ENCODE measurements at places on chromosomes 16 and 17.

GRCh38 chr17:69851736-69852135, 223.3 kb upstream of the KCNJ16 start:
- DNase-seq, result no peak

GRCh38 chr16:4313563-4314531, 2.0 kb upstream of the GLIS2 start:
- DNase-seq, result no peak

- no peak for DNase-seq
Measured at GRCh38 chr17:57465610-57466009, 209.3 kb downstream of the MSI2 start.

GRCh38 chr16:19700319-19700781, 17.7 kb downstream of the KNOP1 start:
- no peak for DNase-seq

DNA sequence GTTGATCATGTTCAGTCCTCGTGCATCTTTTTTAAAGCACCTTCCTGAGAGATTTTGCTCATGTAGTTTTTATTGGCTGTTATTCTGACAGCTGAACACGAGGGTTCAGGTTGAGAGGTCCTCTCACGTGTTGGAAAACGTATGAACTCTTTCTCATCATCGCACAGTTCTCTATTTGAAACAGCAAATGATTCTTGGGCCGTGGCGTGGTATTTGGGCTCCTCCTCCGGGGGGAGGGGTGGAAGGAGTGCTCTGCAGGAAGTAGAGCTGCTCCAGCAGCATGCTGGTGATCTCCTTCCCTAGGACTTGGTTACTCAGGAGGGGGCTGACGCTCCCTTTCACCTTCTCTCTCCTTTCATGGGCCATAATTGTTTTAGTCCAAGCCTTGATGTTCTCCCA, 70.4 kb downstream of the KSR1 start:
- no peak for DNase-seq

GRCh38 chr17:53633856-53634255, 188.9 kb upstream of the KIF2B start:
- DNase-seq, result no peak

GRCh38 chr16:84965428-84966415, 45.6 kb downstream of the ZDHHC7 start:
- no peak for DNase-seq

GRCh38 chr16:3023415-3023668, 400 bp downstream of the HCFC1R1 start:
- no peak for DNase-seq

DNA sequence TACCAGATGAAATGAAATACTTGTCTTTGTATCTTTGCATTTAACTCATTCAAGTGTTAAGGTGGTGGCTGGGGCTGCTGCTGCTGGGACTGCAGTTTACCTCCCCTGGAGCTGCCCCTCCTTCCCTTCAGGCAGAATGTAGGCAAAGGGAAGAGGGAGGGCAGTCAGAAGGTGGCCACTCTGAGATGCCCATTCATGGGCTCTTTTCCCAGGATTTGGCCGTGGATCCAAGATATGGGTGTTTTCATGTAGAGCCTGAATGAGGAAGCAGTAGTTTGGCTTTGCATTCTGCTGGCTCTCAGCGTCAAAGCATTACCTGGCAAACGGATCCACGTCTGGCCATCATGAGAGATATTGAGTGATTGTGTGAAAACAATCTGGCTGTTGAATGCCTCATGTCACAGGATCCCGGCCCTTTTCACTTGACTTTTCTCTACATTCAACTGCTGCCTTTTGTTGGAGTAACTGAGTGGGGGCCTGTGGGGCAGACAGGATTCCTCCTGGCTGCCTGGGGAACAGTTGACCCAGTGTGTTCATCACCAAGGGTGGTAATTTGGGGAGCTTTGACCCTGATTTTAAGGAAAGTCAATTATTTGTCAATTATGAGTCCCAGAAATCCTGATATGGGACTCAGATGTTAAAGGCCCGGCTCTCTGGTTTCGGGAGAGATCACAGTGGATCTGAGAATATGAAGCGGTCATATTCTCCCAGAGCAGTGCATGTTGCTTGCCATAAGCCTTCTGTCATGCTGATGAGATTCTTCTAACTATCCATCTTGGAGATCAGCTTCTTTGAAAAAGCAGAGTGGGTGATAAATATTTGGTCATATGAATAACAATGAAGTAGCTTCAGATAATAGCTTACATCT, 236.8 kb downstream of the IRX3 start:
- no peak for DNase-seq

DNA sequence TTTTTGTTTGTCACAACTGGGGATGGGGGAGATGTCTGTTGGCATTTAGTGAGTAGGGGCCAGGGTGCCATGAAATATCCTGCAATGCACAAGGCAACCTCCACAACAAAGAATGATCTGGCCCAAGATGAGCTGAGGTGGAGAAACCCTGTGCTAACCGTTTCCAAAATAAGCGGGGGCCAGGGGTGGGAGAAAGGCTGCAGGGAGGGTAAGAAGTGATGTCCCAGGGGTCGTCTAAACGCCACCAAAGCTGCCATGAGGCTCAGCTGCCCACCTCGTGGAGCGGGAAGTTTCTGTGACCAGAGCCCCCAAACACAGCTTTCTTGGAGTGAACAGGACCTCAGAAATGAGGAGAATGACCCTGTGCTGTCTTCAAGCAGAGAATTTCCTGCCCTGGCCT, 76.5 kb upstream of the CDH5 start:
- DNase-seq, result no peak

DNA sequence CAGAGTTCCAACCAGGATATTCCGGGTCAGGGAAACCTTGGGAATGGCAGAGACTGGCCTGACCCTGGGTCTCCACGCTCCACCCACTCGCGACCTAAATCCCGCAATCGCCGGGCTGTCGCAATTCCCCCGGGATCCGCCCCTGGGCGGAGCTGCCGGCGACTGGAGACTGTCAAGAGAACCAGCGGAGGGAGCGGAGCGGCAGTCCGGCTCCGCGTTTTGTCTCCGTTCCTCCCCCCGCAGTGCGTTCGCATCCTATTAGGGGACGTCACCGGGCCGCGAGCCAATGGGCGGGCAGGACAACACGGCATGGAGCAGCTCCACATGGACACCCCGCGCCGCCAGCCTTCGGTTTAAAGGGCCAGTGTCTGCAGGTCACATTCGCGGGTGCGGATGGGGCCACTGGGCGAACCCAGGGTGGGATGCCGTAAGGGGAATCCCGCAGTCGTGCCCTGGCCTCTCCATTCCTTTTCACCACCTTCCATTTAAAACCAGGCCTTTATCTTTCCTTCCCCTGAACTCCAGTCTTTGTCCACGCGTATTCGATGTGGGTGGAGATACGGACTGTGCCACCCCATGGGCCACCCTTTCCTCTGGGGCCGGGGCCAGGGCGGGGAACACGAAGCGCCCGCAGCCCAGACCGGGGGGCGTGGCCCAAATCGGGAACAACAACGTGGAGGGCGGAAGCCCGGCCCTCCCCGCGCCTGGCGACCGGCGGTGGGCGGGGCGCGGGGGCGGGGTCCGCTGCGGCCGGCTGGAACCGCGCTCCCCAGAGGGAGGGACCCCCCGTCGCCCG, 764 bp upstream of the MNT start:
- peak; percentile 95 for DNase-seq

DNA sequence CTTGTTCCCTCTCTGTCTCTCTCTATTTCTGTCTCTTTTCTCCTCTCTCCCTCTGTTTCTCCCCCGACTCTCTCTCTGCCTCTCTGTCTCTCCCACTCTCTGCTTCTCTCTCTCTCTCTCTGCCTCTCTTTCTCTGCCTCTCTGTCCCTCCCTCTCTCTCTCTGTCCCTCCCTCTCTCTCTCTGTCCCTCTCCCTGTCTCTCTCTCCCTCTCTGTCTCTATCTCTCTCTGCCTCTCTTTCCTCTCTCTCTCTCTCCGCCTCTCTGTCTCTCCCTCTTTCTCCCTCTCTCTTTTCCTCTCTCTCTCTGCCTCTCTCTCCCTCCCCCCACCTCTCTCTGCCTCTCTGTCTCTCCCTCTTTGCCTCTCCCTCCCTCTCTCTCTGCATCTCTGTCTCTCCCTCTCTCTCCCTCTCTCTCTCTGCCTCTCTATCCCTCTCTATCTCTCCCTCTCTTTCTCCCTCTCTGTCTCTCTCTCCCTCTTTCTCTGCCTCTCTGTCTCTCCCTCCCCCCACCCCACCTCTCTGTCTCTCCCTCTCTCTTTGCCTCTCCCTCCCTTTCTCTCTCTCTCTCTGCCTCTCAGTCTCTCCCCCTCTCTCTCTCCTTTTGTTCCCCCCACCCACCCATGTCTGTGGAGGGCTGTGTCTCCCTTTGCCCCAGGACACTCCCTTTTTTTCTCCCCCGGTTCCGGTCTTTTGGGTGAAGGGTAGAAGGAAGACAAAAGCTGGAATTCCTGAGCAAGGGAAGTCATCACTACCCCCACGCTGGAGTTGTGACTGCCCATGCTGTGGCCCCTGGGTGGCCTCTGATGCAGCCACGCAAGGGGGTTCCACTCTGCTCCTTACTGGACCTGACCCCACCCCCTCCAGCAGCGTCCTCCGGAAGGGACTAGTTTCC, 27.1 kb upstream of the MGAT5B start:
- DNase-seq, result no peak

- DNase-seq, result no peak
Measured at GRCh38 chr16:58459344-58460218, 40.4 kb upstream of the NDRG4 start.

DNA sequence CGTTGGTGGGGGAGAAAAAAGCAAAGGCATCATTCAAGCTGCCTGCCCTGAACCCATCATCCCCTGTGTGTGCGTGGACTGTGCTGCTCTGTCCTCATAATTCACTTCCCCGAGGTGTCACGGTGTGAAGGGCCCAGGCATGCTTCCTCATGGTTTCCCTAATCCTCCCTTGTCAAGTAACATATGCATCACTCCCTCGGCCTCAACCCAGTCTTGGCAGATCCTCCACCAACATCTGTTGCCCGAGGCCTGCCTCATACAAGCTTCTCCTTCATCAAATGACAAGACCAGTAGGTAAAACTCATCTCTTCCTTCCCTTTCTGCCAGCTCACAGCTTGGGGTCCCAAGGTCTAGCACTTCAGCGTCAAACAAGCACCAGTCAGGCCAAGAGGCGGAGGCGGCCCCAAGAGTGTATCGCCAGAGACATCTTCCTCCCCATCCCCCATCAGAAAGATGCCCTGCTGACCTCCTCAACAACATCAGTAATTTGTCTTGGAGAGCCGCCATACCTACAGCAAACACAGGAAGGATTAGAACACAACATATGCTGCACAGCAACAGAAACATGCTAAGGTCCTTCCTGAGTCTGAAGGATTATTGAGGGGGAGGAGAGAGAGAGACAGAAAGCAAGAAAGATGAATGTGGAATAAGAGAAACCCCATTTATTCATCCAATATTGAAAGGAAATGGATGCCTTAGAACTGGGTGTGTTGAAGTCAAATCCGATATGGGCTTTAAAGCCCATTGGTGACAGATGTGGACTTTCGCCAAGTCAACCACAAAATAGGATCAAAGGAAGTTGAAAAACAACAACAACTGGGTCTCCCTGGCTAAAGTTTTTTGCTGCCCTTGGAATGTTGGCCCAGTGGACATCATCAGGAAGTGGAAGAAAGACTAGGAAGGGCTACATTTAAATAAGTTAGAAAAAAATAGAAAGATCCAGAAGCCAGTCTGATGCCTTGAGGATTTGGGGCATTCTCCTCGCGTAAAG, 38.4 kb downstream of the SOX9 start:
- DNase-seq, result no peak

DNA sequence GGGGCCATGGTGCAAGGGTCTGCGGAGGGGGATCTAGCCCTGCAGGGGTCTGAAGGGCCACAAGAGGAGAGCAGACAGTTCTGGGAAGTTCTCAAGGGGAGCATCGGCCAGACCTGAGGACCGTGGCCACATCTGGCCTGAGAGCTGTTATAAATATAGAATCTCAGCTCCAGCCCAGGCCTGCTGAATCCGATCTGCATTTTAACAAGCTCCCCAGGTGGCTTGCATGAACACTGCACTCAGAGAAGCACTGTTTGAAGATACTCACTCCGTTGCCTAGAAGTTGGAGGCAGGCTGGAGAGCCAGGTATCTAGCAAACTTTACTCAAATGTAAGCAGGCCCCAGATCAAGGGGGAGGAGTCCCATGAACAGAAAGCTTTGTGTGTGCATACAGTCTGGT, 61.3 kb downstream of the NKD1 start:
- DNase-seq, result no peak

DNA sequence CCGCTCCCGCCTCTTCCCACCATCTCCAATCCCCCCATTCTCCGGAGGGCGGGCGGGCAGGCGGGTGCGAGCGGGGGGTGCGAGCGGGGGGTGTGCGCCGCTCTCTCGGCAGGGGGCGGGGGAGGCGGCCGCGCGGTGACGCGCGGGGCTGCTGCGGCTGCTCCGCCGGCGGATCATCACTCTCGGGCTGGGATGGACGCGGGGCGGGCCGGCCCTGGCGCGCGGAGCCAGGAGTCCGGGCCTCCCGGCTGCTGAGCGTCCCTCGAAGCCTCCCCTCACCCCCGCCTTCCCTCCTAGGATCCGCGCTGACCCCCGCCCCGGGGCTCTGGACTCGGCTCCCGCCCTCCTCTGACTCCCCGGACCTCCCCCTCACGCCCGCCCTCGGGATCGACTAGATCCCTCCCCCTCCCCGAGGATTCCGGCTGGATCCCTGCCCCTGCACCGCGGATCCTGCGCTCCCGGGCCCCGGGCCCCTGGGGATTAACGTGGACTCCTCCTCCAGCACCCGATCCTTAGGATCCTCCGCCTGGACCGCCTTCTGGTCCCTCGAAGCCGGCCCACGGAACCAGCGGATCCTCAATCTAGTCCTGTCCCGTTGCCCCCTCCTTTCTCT, 946 bp upstream of the TMEM256 start:
- no peak for DNase-seq

DNA sequence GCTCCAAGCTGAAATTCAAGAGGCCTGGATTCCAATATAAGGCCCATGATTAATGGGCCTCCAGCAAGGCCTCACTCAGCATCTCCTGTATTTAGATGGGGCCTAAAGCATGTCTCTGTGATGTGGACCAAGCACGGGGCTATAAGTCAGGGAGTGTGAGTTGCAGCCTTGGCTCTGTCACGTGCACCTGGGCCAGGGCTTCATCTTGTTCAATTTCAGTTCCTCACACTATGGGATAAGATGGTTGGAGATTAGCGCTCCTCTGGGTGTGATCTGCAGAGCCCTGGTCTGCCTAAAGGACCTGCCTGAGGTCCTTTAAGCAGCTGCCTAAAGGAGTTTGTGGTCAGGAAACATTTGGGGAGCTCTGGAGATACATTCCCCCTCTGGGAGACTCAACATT, 25.2 kb downstream of the KLHL36 start:
- DNase-seq, result no peak

GRCh38 chr17:10435096-10435495, 13.3 kb upstream of the MYH8 start:
- DNase-seq, result no peak

GRCh38 chr16:9681508-9681907, 500.7 kb downstream of the GRIN2A start:
- no peak for DNase-seq

DNA sequence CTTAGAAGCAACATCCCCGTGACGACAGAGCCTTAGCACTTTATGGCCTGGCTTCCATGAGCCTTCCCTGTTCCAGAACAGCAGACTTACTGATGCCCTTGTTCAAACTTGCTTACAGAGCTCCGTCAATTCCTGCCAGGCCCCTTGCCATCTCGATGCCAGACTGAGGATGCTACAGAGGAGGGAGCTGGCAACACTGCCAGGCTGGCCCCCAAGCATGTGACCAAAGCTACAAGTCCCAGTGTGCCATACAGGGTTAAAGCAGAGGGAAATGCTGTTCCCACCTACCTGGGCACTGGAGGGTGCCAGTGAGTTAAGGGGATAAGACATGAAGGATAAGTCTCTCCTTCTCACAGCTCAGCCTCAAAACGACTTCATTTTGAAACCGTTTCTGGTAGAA, 33.5 kb upstream of the SREBF1 start:
- DNase-seq, result no peak

Data from NCI-H1436 treated with DMSO at 0.1 percent for 48 hours (cell line).